Heart right ventricle (tissue), 16 donors: ENCODE measurements at places on chromosomes 6 and 20. TPM values are rescaled to one million over a fixed set of nuclear protein-coding genes. Genes with fewer than 3 reads are reported as not detected.

CRISP3 gene
- not detected for total RNA-seq

SKIC2 gene
- total RNA-seq = 45.5 TPM

ID4 gene
- 1.8 TPM for total RNA-seq

PDYN gene
- total RNA-seq = not detected

NRN1 gene
- 18.8 TPM for total RNA-seq

SAPCD1 gene
- 0.95 TPM for total RNA-seq
